Right cardiac atrium (tissue), 5 donors: ENCODE measurements at places on chromosomes 1 and 21.
A peak's percentile ranks its signal among the peaks of the same experiment; 100 is the strongest.

DNA sequence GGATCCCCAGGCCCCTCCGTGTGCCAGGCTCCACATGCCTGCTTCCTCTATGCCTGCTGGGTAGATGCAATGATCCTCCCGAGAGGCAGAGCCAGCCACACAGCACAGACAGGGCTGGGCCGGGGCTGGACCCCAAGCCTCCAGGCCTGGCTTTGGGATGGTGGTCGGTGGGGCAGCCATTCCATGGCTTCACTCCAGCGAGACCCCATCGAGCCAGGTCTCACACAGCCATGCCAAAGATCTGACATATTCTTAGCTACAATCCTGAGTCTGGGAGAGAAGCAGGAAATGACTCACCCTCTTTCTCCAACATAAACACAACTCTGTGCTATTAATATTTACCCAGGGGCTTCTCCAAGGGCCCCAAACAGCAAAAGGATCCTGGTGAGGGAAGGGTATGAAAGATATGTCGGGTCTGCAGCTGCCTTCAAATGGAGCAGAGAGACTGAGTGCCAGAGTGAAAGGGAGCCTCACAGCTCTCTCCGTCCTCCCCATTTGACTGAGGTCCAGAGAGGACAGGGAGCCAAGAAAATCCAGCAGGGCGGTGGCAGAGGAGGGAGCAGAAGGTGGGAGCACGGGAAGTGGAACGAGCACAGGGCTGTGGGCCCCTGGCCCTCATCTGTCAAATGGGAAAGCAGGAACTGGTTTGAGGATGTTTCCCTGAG is 639.5 kb downstream of the MATN1 start:
- no peak for DNase-seq

DNA sequence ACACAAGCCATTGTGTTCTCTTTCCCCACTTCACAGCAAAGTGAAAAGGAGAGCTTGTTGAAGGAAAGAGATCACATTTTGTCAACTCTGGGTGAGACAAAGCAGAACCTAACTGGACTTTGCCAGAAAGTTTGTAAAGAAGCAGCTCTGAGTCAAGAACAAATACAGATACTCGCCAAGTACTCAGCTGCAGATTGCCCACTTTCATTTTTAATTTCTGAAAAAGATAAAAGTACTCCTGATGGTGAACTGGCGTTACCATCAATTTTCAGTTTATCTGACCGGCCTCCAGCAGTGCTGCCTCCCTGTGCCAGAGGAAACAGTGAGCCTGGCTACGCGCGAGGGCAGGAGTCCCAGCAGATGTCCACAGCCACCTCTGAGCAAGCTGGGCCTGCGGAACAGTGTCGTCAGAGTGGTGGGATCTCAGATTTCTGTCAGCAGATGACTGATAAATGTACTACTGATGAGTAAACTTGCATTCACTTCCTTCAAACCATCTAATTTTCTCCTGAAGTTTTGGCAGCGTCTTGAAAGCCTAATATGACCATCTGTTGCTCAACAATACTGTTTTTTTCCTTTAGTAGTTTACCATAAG is 43.7 kb downstream of the BACH1 start:
- DNase-seq: peak; percentile 91

DNA sequence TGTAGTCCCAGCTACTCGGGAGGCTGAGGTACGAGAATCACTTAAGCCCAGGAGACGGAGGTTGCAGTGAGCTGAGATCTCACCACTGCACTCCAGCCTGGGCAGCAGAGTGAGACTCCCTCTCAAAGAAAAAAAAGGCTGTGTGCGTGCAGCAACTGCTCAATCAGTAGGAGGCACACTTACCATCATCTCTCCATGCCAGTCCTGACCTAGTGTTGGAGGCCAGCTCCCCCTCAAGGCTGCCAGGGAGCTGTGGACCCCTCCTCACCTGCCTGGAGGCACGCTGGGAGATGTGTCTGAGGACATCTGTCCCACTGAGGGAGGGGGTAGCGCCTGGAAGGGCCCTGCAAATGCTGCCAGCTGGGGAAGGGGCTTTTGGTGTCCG is 11.9 kb downstream of the RPS6KA1 start:
- DNase-seq: no peak

- DNase-seq: no peak
Measured at GRCh38 chr1:212595787-212596714, 12.5 kb upstream of the ATF3 start.

DNA sequence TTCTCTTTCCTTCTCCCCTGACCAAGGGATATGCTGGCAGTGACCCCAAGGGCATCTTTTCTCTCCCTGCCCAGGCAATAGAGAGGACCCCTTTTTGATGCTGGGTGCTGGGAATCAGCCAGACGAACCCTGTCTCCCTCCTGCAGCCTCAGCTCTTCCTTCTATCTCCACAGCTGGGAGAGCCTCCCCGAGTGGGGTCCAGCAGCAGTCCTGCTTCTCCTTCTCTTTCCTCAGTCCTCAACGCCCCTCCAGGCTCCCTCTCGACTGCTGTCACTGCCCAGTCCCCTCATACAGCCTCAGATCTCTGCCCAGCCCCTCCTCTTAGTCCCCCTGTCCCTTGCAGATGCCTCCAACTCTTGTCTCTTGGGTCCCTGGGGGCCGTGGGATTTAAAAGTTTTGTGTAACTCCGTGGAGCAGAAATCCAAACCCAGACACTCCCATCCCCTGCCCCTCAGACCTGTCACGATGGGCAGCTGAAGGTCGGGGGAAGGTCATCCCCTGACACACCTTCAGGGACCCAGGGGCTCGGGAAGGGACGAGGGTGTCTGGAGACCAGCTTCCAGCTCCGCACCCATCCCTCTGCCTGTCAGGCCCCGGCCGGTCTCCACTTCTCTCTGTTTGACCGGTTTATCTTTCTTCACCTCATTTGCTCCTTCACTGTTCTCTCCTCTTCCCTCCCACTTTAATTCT is 5.8 kb upstream of the ETV3L start:
- DNase-seq: no peak

DNA sequence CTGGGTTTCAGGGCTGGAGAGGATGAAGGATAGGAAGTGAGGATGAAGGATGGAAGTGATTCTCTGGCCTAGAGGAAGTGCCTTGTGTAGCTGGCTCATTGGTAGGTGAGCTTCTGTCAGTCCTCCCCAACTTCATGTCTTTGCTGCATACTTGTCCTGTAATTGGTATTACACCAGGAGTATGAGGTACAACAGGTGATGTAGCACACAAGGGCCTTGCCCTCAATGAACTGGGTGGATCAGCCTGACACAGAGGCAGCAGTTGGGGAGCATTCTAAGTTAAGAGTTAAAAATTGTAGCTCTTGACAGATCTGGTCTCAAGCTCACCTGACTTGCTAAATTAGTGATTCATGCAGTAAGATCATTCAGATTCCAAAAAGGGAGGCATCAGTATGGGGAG is 37.9 kb upstream of the CACNA1E start:
- no peak for DNase-seq

GRCh38 chr1:205543351-205544301 is 39.2 kb downstream of the CDK18 start:
- peak; percentile 92 for DNase-seq

- DNase-seq: no peak
Measured at GRCh38 chr1:55120538-55120937, 81.2 kb downstream of the PCSK9 start.

DNA sequence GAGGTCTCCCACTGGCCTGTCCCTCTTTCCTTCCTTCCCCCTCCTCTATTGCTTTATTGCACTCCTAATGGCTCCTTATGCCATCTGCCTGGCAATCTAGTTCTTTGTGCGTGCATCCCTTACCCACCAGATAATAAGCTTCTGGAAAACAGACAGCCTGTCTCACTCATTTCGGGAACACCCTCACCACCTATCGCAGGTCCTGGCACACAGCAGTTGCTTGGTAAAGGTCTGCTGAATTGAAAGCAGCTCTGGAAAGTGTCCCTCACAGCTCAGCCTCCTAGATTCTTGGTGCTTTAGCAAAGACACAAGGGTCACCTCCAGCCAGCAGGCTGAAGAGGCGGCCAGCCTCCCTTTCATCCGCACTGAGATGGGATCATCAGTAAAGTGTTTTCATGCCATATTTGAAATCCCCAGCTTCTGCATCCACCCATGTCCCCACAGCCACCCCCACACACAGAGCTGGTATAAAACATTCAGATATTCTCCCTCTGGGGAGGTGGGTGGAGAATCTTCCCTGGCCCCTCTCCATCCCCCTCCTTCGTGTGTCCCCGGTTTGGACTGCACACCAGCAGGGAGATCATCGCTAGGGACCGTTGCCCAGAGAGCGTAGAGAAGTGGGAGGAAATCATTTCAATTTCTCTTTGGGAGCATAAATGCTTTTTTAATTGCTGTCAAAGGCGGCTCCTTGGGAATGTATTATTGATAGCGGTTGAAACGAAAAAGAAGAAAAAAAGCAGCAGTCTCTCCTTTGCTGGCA is 29.1 kb upstream of the ATP2B4 start:
- no peak for DNase-seq

GRCh38 chr1:160997323-160998038 is 23.5 kb downstream of the F11R start:
- peak; percentile 87 for DNase-seq

DNA sequence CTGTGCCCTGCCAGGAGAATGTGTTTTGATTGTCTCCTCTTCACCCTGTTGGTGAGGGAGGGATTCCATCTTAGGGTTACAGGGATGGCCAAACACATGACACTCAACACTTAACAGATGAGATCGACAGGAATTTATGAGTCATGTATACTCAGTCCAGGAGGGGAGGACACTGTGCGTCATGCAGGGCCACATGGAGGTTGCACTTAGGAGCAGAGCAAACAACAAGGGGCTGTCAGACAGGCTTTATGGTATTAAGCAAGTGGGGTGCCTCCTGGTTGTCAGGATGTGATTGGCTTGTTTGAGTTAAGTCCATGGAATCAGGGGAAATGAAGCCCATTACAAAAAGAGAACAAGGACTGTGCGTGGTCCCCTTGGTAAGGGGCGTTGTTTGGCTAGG is 26.9 kb downstream of the EDARADD start:
- no peak for DNase-seq
